ENCODE measurements at places on chromosomes 7 and 10.

DNA sequence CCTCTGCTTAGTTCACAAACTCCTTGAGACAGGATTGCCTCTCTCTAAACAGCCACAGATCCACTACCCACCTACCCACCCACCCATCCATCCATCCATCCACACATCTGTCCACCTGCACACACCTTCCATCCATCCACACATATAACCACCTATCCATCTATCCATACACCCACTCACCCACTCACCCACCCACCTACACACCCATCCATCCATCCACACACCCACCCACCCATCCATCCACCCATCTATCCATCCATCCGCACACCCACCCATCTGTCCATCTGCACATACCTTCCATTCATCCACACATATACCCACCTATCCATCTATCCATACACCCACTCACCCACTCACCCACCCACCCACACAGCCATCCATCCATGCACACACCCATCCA, 9.7 kb downstream of the TECPR1 start:
- no peak for DNase-seq

- no peak for DNase-seq
Observed at GRCh38 chr10:24414597-24414996, 205.7 kb downstream of the KIAA1217 start.

- peak; percentile 54 for DNase-seq
Observed at GRCh38 chr10:21372651-21373410, 152.7 kb downstream of the SKIDA1 start.

DNA sequence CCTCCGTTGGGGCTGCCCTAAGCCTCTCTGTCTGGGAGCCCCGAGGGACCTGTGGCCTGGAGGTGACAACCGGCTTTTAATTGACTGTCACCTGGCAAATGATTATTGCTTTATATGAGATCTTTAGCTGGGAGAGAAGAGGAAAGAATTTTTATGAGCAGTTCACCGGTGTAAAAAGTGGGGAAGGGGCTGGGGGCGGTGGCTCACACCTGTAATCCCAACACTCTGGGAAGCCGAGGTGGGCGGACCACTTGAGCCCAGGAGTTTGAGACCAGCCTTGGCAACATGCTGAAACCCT, 2.6 kb upstream of the COX19 start:
- peak; percentile 53 for DNase-seq

All from right kidney (tissue), 9 donors.